ENCODE measurements at places on chromosomes 2 and 18. TPM values are rescaled to one million over a fixed set of nuclear protein-coding genes. Genes with fewer than 3 reads are reported as not detected.
A peak's percentile ranks its signal among the peaks of the same experiment; 100 is the strongest.

The MC5R gene
- not detected for total RNA-seq

GRCh38 chr2:78992807-78993517, 32.5 kb upstream of the REG3G start:
- peaks cover 12% of the 10 kb centered on the region for H3K4me1 ChIP-seq
- H3K4me3 ChIP-seq, result peak overlapping the region; percentile 80
- peaks cover 53% of the 10 kb centered on the region for H3K27me3 ChIP-seq
- H3K27ac ChIP-seq, result no peak overlapping the region
- no peaks in the 10 kb centered on the region for H3K36me3 ChIP-seq

GRCh38 chr2:196809260-196809659, at the start of gene C2orf66:
Gene C2orf66 (minus strand): TSS chr2:196809355. CDS start chr2:196809336, 19 bp downstream.
- H3K4me1 ChIP-seq, result peaks cover 7% of the 10 kb centered on the region
- no peaks in the 10 kb centered on the region for H3K36me3 ChIP-seq
- DNase-seq, result no peak

- H3K36me3 ChIP-seq, result no peaks in the 10 kb centered on the region
- no peak overlapping the region for H3K4me3 ChIP-seq
- DNase-seq, result no peak
- no peaks in the 10 kb centered on the region for H3K27me3 ChIP-seq
- peaks cover 9% of the 10 kb centered on the region for H3K4me1 ChIP-seq
Measured at GRCh38 chr2:10103179-10103578, 19.4 kb upstream of the RRM2 start.

- peaks cover 1% of the 10 kb centered on the region for H3K4me1 ChIP-seq
- no peak overlapping the region for H3K4me3 ChIP-seq
- H3K36me3 ChIP-seq, result no peaks in the 10 kb centered on the region
Measured at GRCh38 chr2:134207589-134208209, 46.2 kb upstream of the MGAT5 start.

All from neural crest cell (in vitro differentiated cells).